ENCODE measurements at places on chromosomes 6 and 20.

GRCh38 chr20:11726026-11726425 lies 191.7 kb upstream of the BTBD3 start:
- no peak for DNase-seq

GRCh38 chr20:1809611-1810510 lies 85.3 kb upstream of the SIRPA start:
- no peak for DNase-seq

- no peak for DNase-seq
These were observed 15.4 kb downstream of the POPDC3 start for GRCh38 chr6:105164418-105164817.

DNA sequence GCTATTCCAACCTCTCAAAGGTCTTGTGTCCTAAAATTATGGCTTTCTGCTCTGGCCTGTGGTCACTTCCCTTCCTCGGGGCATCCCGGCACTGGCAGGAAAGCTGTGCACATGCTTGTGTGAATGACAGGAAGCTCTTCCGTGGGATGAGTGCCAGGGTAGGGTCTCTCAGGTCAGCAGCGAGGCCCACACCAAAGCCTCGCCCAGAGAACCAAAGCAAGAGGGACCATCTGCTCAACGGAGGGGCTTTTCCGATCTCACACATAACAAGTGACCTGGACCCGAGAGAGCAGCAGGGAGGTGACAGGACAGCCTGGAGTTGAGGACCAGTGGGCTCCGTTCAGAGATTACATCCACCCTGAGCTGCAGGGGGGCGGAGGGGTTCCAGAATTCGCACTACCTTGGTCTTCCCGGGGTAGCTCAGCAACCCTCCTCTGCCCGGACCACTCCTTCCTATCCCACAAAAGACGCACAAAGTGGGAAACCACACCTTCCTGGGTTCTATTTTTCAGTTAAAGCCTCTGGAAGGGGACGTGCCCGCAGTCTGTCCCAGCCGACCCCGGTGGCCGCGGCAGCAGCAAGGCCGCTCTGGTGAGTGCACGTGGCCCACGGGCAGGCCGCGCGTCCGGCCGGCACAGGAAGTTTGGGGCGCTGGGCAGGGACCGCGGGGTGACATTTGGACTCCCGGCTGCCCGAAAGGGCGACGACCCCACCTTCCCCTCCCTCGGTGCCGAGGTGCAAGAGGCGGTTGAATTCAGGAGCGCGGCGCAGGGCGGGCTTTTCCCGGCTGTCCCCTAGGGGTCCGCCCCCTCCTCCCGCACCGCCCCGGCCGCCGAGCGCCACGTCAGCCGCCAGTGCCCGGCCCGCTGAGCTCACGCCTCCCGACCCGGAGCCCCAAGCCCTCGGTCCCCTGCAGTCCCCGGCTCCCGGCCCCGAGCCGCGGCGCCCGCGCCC lies 988 bp downstream of the TXNDC5 start:
- peak; percentile 68 for DNase-seq
